ENCODE measurements at places on chromosomes 7 and 10. TPM values are rescaled to one million over a fixed set of nuclear protein-coding genes. Genes with fewer than 3 reads are reported as not detected.

Gene ALDH18A1
- 72.0 TPM for total RNA-seq

DNA sequence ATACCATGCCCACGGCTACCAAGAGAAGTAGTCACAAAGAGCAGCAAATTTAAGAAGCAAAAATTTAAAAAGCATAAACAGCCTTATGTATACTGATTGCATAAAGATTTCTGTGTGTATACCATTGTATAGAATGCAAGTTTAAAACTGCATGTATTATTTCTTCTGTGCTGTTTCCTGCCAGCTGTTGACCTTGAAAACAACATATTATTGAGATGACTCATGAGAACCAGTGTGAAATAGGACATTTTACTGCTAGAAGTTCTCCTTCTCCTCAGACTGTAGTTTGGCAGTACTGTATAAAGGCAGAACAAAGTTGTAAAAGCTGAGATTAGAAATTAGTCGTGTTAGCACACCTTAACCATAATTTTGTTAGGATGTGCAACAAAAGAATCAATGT lies 42.3 kb upstream of the SGCE start:
- DNase-seq: no peak

- no peak for DNase-seq
Observed at GRCh38 chr10:48369501-48369900, 63.0 kb downstream of the MAPK8 start.

Gene SPDYE11
- not detected for total RNA-seq

GRCh38 chr10:6048281-6049030 lies 13.7 kb downstream of the IL2RA start:
- DNase-seq: no peak

GRCh38 chr10:27344568-27345454 lies 104.2 kb upstream of the ACBD5 start:
- no peak for DNase-seq

- no peak for DNase-seq
Observed at GRCh38 chr7:20438248-20438647, 107.5 kb downstream of the ITGB8 start.

Gene MSMB
- total RNA-seq: not detected

GRCh38 chr10:9811601-9812000 lies 1206.1 kb upstream of the CELF2 start:
- DNase-seq: no peak

All from kidney (tissue), 22 donors.